Stimulated activated CD8-positive, alpha-beta memory T cell treated with anti-CD3 and anti-CD28 coated beads, Interleukin-7, amount 100 ng/mL, for 1 hour (primary cell): ENCODE measurements at places on chromosomes 5 and 9.

GRCh38 chr5:62661126-62661525 lies 82.5 kb downstream of the LRRC70 start:
- no peak for DNase-seq

DNA sequence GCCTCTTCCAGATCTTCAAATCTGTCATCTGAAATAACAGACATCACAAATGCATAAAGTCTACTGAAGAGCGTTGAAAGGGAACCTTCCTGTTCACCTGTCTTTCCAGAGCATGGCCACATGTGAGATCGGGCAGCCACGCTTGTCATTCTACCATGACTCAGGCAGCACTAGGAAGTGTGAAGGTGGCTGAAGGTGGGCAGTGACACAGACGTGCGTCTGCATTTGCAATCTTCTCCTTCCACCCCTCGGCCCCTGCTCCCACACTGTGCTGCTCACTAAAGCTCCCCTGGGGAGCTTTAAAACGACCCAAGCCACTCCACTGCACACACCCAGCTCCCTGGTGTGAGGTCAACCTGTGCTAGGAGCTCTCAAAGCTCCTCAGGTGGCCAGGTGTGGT lies 2.5 kb downstream of the ENTR1 start:
- DNase-seq = no peak

- no peak for DNase-seq
These were observed 1118.6 kb upstream of the CDH9 start for GRCh38 chr5:28156981-28157380.

DNA sequence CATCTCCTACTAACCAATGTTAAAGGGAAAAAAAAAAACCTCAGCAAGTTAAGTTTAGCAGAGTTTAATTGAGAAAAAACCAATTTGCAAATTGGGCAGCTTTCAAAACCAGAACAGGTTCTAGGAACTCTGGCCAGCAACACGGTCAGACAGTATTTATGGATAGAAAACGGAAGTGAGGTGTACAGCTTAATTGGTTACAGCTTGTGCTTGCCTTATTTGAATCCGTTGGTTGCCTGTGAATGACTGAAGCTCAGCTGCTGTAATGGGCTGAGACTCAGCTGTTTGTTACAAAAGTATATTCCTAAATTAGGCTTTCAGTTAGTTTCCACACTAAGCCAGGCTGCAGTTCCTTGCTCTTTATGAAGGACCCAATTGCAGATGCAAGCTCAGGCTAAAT lies 217.0 kb downstream of the SREK1 start:
- no peak for DNase-seq

DNA sequence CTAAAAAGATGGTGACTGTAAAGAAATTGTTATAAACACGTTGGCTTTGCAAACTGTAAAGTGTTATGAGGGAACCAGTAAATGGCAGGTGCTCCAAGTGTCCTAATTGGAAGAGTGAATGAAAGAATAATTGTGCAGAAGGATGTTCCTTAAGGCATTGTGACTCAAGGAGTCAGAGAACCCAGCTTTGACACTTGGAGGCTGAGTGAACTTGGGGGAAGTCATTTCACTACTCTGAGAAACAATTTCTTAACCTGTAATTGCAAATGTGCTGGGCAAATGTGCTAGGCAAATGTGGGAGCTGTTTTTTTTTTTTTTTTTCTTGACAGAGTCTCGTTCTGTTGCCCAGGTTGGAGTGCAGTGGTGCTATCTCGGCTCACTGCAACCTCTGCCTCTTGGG lies 84.0 kb upstream of the TNFSF8 start:
- DNase-seq = no peak

DNA sequence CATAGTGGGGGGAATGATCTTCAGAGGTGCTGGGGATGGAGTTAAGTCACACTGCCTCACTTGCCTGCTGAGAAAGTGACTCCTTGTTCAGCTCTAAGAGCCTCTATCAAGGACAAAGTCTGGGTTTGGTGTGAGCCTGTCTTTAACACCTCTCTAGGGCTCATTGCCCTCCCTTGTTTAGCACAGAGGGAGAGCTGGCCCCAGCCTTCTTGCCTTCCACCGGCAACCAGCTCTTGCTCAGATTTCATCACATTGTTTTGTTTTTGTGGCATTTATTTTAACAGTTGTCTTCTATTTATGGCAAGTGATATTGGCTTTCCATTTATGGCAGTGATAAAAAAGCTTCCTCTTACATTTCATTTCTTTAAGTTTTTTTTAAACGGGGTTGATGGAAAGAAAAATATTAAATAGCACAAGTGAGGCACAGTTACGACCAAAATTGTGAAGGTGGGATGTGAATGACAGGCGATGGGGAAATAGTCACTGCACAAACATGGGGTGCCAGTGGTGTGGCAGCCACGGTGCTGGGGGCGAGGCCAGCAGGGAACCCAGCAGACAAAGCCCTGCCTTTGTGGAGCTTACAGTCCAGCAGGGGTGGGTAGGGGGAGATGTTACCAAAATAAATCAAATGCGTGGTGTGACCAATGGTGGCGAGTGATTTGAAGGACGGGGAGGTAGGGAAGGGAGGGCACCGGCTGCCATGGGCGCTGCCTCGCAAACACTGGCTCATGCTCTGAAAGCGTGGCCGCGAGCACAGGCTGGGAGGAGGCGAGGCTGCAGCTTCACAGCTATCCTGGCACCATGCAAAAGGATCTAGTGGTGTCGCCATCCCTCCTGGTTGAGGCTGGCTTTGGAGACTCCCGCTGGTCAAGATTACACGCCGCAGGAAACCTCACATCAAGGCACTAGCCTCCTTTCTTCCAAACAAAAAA lies 21.2 kb upstream of the UNC5A start:
- no peak for DNase-seq

- DNase-seq = no peak
These were observed 80.8 kb upstream of the OSMR start for GRCh38 chr5:38764937-38765391.

DNA sequence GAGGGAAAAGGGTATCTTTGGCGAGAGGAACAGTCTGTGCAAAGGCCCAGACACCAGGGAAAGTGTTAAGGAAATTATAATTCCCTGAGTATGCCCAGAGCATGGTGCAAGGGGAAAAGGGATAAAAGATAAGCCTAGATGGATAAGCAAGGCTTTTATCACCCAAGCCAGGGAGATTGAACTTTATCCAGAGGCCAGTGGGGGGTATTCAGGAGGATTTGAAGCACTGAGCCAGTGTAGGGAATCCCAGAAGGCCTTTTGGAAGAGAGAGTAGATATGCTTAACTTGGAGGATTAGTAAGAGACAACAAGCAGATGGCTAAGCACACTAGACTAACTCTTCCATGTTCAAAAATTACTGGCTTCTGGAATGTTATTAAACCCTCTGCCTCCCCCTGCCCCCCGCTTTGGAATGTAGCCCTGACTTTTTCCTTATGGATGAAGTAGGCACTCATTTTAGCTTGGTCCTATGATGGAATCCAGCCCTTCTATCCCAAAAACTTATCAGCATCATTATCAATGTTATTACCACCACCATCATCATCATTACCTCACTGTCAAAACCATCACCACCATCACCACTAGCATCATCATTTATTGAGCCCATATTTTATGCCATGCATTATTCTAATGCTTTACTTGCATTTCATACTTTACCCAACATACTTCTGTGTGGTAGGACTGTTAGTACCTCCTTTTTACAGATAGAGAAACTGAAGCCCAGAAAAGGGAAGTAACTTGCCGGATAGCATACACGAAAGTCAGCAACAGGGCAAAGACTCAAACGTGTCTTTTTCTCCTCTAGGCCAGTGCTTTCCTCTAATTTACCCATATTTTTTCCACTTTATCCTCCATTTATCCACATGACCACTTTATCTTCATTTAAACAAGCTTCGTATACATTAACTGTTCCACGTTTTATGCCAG lies 237.0 kb downstream of the PAPPA start:
- DNase-seq = no peak

- DNase-seq = no peak
These were observed 1494.4 kb upstream of the NUDT12 start for GRCh38 chr5:105057001-105057436.
